ENCODE measurements at places on chromosomes 7 and 10.

GRCh38 chr10:30637881-30638467, 8.4 kb upstream of the LYZL2 start:
- DNase-seq = no peak

GRCh38 chr7:121891731-121892130, 18.8 kb downstream of the PTPRZ1 start:
- no peak for DNase-seq

GRCh38 chr7:107503687-107504086, 33.8 kb downstream of the GPR22 start:
- DNase-seq = no peak

GRCh38 chr10:7593063-7593462, 73.7 kb downstream of the ITIH5 start:
- DNase-seq = no peak

- no peak for DNase-seq
These were observed 62.3 kb upstream of the FAM133B start for GRCh38 chr7:92652536-92652935.

- DNase-seq = peak; percentile 3
These were observed 1.4 kb upstream of the CREB5 start for GRCh38 chr7:28410628-28411531.

DNA sequence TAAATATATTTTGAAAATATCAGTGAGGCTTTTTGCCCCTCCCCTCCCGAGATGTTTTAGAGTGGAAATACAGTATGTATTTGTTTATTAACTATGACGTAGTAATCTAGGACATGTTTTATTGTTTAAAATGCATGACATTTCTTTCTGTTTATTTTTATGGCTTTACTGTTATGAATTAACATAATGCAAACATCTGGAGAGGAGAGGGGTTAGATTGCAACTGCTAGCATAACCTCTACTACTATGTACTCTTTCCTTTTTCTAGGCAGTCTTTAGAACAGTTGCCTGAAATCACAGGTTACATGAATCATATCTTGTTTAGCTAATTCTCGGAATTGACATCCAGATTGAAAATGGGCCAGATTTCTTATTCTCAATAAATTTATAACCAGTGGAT, 7.4 kb downstream of the BTAF1 start:
- no peak for DNase-seq

- no peak for DNase-seq
These were observed 25.2 kb downstream of the RAPGEF5 start for GRCh38 chr7:22331704-22332103.

DNA sequence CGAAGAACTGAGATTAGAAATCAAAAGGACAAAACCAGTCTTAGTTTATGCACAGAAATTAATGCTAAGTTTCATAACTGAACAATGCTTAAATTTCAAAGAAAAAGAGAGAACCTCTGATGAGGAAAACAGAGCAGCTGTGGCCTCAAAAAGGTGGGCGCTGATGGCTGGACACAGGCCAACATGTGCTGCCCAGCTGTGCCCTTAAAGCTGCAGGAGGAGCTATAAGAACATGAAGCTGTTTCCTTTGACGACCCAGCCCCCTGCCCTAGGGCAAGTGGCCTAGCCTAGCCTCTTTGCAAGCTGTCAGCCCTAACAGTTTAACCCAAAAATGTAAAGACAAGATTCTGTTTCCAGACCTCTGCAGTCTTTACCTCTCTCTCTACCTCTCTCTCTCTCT, 107.7 kb downstream of the GRID1 start:
- no peak for DNase-seq

- peak; percentile 69 for DNase-seq
These were observed 27.7 kb upstream of the VAX1 start for GRCh38 chr10:117165538-117166417.

DNA sequence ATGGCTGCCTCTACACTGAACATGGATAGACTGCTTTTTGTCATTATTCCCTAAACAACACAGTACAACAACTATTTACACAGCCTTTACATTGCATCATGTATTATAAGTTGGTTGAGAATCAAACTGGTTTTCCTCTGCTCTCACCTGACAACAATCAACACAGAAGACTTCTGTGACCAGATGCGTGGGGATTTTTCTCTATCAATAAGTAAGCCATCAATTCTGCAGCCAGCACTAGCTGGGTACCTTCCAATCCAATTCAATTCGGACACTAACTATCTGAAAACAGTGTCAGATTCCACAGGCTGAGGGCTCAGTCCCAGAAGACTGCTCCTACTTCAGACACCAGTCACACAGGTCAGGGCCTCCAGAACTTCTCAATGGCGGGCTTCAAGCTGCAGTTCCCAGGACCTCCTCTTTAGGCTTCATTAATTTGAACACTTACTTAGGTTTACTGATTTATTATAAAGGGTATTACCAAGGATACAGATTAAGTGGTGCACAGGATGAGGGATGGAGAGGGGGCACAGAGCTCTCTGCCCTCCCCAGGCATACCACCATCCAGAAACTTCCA, 36.4 kb upstream of the ASL start:
- no peak for DNase-seq

DNA sequence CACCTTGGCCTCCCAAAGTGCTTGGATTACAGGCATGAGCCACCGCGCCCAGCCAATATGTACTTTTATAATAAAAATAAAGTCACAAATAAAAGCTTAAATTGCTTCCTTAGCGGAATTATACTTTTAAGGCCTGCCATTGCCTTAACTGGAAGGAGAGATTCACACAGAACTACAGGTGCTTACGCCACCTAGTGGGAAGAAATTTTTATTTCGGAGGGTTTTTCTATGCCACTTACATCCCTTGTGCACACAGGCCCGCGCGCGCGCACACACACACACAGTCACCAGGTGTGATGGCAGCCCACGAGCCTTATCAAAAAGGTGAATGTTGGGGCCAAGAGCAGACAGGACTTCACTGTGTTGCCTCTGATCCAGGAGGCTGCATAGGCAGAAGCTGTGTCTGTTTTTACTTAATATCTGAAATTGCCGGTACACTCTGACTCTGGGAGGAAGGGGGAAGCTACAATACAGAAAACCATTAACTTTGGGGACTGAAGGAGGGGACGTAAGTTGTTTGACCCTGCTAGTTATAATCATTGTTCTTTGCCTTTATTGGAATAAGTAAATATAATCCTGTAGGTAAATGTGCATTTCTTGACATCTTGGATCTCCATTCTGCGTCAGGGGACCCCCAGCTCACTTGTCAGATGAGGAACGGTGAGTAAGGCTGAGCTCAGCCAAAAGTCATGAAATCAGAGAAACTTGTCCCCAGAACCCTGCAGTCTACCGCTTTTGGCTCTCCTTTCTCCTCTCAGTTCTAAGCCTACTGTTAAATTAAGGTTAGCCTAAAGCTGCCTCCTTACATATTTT, 87.1 kb downstream of the SLC16A9 start:
- DNase-seq = peak; percentile 30

DNA sequence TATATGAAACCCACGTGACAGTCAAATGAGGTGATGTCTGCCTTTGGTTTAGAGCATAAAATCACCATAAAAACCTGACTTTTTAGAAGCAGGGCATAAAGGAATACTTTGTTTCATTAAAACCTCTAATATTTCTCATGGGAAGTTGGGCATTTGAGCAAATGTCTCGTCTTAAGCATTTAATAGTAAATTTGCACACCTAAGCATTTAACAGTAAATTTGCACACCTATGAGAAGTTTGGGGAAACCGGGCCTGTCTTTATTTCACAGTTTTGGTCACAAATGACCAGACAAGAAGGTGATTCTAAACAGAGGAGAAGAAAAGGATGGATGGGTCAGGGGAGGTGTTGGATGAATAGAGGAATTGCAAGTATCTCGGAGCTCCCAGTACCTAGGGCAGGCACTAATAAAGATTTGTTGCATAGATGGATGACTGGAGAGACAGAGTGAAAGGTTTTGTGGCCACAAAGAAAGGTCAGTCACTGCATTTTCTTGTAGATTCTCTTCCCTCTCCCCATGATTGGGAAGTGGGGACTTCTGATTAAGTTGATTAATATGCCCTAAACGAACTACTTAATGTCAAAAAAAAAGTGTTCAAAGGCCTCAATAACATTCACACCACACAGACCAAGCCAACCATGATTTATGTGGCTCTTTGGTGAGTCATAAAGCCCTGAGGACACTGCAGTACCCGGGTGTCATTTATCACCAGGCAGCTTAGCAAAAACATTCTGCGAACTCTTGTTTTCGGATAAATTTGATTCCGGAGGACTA, 158.2 kb downstream of the SPAG6 start:
- DNase-seq = no peak

DNA sequence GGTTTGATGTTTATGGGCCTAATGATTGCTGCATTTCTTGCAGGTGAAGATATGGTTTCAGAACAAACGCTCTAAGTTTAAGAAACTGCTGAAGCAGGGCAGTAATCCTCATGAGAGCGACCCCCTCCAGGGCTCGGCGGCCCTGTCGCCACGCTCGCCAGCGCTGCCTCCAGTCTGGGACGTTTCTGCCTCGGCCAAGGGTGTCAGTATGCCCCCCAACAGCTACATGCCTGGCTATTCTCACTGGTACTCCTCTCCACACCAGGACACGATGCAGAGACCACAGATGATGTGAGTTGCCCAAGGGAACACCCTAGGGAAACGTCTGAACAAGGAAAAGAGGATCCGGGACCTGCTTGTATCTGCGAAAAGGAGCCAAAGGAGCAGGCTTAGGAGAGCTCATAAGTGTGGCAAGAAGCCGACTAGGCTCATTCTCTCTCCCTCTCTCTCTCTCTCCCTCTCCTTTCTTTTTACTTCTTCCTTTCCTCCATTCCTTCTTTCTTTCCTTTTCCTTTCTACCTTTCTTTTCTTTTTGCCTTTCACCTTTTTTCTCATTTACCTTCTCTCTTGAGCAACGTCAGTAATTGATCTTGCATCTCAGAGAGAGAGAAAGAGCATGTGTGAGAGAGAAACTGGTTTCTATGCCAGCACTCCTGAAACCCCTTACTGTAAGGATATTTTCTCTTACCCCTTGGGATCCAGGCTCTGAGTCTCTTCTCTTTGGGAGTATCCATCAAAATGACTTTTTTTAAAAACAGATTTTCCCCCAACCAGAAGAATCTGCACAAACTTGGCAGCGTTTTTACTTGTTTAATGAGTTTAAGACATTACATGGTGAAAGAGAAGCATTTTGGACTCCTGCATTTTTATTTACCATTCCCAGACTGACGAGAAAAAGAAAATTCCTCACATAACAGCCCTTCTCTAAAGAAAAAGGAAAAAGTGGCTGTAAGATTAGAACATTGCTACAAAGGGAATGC, 4.7 kb downstream of the DLX6 start:
- no peak for DNase-seq

DNA sequence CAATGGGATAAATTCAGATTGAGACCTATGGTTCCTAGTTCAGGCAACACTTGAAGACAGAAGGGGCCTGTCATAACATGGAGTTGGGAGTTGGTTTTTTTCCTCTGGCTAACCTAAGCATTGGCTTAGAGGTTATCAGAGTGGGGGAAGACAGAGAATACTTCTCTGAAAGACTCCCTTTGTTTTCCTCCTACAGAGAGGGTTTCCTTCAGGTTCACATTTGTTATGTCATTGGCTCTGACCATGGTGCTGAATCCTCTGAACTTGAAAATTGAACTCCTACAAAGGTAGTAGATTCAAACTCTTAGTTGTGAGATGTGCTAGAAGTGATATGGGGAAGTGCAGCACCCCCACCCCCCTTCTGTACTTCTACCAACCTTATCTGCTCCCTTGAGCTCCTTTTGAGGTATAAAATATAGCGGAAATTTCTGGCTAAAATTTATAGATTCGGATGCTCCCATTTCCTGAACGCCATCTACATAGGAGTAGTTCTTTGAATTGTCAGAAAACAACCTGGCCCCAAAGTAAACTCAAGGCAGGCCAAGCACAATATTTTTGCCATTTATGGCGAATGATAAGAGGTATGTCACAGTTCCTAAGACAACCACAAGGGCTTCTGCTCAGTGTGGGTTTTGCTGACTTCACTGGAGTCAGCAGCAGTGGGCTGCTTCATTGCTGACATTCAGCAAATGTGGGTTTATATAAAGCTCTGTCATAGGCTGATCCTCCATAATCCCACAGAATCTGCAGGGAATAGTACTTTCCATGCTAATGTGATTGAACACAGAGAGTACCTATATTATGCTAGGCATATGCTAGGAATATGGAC, 131.6 kb upstream of the KLF14 start:
- no peak for DNase-seq

DNA sequence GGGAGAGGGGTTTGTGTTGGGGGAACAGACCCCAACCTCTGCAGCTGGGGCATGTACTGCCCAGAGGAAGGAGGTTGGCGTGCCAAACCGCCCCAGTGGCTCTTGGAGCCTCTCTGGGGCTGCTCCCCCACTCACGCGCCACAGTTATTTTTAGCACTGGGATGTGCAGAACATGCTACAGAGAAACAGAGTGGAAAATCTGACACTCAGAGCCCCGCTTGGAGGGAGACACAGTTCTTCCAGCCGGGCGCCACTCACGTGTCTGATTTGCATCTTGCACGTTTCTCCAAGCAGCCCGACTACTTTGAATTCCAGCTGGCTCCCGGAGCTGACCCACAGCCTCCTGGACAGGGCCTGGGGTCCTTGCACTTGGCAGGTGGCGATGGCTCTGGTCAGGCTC, 182.0 kb downstream of the RPS24 start:
- peak; percentile 3 for DNase-seq

- DNase-seq = no peak
These were observed 95.3 kb downstream of the MYOF start for GRCh38 chr10:93386631-93387369.

DNA sequence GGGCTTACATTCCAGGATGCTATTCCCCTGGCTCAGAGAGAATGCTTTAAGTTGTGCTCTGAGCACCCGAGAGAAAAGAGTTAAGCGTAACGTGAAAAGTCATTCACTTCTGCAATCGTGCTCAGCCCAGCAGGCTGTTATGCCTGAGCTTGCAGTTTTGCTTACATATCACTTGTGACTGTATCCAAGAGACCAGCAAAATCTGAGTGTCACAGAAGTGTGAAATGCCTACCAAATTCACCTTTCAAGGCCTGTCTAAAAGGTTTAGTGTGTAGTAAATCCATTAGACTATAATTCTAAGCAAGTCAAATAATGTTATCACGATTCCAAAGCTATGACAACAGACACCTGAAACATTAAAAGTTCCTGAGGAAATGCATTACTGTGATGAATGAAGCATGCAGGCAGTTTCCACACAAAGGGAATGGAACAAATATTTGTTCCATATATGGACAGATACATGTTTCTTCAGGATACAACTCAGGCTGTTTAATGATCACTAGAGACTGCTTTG, 20.1 kb downstream of the ITGB1 start:
- DNase-seq = no peak

DNA sequence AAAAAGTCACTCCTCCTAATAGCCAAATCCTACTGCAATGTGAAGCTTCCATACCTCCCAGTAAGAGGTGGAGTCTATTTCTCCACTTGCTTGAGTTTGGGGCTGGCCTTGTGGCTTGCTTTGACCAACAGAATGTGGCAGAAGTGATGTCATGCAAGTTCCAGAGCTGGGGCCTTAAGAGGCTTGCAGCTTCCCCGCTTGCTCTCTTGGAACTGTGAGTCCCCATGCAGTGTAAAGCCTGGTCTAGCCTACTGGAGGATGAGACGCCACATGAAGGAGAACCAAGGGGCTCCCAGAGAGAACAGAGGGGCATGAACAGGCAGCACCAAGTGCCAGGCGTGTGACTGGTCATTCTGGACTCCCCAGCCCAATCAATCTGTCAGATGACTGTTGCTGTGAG, 58.6 kb upstream of the OPALIN start:
- no peak for DNase-seq

- DNase-seq = no peak
These were observed 97.0 kb downstream of the PFKFB3 start for GRCh38 chr10:6299743-6300105.

GRCh38 chr7:103065667-103066066, 8.9 kb downstream of the FBXL13 start:
- DNase-seq = no peak

All from NCI-H2227 treated with DMSO at 0.1 percent for 48 hours (cell line).